ENCODE measurements at places on chromosomes 2 and 18.

DNA sequence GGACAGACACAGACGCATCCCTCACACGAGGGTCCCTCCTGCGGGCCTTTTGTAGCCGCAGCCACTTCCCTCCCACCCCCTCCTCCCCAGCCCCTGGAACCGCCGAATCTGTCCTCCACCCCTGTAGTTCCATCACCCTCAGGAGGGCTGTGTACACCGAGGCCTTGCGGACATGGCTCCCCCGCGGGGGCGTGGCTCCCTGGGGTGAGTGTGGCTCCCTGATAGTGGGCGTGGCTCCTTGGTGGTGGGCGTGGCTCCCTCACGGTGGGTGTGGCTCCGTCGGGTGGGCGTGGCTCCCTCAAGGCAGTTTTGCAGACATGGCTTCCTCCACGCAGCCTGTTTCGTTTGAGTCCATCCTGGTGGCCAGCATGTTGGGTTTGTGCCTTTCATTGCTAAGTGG, 420.7 kb upstream of the SALL3 start:
- no peak for DNase-seq

- peak; percentile 73 for DNase-seq
Observed at GRCh38 chr2:71631411-71631931, 178.1 kb downstream of the DYSF start.

- DNase-seq = no peak
Observed at GRCh38 chr2:97834610-97835009, 121.2 kb downstream of the ZAP70 start.

- peak; percentile 43 for DNase-seq
Observed at GRCh38 chr2:203418271-203418670, 90.1 kb downstream of the ABI2 start.

DNA sequence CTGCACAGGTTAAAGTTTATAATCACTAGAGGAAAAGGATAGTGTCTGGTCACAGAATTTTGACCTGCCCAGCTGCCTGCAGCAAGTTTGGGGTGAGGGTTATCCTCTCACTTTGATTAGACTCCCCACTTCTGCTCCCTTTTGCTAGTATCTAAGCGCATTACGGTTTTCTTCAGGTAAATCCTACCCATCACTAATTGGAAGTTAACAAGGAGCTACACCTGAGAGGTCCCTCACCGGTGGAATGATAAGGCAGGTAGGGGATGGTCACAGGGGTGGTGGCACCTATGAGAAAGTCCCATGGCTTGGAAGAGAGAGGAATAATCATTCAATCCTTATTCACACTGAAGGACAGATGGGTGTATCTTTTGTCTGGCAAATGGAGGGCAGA, 7.6 kb downstream of the BCL2 start:
- no peak for DNase-seq

DNA sequence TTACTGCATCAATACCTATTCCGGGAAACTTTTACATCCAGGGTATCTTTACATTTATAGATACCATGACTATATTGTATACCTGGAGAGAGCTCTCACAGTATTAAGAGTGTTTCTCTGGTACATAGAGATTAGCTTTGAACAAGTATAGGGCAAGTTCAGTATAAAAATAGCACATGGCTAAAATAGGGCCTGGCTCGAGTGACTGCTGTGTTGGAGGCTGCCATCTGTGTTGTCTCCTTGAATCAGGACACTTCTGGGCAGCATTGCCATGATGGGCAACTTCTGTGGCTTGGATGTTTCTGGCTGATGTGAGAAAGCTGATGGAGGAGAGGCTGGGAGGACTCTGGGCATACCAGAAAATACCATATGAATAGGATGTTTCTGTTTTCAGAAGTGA, 18.7 kb downstream of the ARHGAP28 start:
- DNase-seq = no peak

DNA sequence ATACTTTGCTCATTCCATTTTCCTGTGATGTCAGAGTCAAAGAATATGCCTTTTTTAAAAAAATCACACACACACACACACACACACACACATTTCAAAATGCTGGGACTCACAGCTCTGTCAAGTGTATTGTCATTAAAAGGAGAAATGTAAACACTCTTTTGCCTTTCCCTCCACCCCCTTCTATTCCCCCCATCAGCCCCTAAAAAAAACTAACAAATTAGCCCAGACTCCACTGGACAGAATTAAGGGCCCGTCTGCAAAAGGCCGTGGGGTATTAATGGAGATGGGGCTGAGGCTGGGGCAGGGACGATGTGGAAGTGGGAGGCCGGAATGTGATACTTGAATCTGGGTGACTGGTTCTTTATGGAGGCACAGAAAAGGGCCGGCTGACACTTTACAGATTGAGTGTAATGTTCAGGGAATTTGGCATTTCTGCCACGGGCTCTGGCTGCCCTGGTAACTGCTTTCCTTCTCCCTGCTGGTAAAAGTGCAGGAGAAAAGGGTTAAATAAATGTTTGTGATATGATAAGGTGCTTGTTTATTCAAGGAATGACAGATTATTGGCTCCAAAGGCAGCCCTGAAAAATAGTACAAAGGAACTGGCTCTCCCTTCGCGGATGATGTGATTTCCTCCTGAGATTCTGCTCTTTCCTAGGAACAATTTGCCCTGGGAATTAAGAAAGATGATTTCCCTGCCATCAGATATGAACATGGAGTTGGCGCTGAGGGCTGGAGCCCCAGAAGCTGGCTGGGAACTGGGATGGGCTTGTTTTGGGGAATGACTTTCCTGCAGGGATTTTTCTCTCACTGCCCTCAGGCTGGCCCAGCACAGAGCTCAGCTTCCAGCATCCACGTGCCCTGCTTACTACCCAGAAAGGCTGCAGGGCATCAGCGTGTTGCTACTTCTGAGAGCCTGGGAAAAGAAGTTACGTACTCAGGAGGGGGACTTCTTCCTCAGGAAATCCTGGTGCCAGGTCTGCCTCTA, 52.8 kb upstream of the CTAGE1 start:
- no peak for DNase-seq

GRCh38 chr18:11993264-11993916, 12.1 kb downstream of the IMPA2 start:
- DNase-seq = no peak

DNA sequence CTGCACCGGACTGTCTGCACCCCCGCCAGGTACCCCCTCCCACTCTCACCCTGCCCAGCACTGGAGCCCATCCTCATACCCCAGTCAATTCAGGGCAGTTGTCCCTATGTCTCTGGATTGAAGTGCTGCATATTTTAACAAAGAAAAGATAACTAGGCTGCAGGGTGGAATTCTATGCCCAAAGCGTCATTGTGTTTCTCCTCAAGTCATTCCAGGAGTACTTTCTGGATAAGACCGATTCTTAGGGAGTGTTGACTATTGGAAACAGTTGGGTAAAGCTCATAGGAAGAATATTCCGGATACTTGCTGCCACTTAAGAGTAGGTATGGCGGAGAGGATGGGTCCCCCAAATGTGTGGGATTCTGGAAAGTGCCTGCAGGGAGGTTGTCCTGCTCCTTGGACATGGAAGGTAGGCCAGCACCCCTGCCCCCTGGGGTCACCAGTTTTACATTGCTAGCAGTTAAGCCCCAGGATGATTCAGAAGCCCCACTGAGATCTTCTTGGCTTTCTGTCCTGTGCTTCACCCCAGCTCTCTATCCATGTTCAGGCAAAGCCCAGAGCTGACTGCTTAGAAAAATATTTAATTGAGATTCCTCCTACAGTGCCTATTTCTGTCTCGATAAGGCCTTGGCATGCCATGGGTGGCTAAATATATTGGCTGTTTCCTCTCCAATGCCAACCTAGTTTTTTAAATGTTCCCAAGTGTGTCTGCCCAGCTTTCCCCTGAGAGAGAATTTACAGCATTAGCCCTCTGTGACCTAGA, 48.2 kb downstream of the RPL37A start:
- DNase-seq = no peak

DNA sequence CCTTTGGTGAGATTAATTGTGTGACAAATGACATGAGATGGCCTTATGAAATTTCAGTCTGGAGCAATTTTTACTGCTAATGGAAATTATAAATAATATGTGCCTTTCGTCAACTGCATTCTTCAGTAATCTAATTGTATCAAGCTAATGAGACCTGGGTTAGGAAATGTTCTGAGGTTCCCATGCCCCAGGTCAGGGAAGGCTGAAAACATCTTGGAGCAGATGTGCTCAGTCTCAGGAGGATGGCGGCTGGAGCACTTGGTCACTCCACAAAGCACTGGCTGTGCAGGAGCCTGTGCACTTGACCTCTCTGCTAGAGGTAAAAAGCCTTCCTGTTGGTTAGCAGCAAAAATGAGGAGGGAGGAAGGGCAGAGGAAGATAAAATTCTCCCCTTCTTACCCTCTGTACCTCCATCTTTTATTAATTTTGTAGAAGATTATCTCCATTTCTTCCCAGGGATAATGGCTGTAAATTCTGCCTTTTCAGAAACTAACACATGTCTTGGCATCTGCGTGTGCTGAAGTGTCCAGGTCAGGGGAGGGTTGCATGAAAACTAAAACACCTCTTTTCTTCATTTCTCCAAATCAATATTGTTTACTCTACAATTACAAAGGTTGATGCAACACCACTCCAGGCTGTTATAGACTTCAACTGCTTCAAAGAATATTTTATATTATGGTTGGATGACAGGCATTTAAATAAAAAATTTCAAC, 1606.4 kb upstream of the ACVR2A start:
- no peak for DNase-seq

- no peak for DNase-seq
Observed at GRCh38 chr2:195477248-195477995, 179.6 kb upstream of the SLC39A10 start.

DNA sequence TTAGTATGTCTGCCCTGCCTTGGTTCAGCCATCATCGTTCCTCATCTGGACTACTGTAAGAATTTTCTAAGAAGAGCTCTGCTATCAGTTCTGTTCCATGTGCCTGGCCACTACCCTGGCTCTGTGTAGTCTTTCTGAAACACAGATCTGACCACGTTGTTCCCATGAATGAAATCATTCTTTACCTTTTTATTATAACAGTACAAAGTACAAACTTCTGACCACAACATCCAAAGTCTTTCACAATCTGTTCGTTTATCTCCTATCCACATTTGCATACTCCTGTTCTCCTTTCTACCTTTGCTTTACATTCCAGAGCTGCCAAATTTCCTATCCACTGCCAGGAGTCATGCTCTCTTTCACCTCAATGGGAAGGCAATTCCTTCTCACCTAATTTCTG, 284.6 kb upstream of the LRP1B start:
- DNase-seq = no peak

- no peak for DNase-seq
Observed at GRCh38 chr2:56130463-56131070, 53.2 kb upstream of the CCDC85A start.

GRCh38 chr2:200188876-200189275, 117.6 kb upstream of the SPATS2L start:
- DNase-seq = no peak

DNA sequence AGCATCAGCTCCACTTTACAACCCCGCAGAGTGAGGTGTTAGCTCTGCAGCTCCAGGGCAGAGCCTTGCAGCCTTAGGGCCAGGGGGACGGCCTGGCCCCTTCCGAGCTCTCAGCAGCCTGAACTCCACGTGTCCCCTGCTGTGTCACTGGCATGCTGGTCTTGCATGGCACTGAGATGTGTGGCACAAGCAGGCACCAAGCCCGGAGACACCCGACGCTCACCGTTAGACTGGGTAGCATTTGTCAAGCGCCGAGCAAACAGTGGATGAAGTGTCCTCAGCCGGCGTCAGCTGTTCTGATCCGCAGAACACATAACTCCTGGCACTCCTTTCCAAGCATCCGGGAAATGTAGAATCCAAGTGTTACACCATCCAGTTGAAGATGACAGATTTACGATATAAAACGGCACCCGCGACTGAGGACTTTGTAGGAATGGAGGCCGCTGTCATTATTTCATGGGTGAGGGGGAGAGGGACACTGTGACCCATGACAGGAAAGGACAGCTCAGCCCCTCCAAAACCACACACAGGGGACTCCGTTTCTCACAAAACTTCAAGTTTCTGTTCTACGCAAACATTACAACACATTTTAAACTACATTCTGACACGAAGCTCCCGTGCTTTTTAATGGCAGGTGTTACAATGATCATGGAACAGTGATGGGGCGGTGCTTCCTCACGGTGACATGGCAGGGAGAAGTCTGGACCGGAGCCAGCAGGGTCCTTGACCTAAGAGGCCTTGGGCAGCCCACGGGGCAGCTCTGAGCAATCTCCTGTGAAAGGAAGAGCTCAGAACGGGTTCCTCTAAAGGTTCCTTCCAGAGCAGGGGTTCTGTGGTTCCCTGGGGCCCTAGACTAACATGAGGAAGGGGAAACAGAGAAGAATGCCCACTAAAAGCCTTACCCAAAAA, 89.4 kb downstream of the HDAC4 start:
- no peak for DNase-seq

DNA sequence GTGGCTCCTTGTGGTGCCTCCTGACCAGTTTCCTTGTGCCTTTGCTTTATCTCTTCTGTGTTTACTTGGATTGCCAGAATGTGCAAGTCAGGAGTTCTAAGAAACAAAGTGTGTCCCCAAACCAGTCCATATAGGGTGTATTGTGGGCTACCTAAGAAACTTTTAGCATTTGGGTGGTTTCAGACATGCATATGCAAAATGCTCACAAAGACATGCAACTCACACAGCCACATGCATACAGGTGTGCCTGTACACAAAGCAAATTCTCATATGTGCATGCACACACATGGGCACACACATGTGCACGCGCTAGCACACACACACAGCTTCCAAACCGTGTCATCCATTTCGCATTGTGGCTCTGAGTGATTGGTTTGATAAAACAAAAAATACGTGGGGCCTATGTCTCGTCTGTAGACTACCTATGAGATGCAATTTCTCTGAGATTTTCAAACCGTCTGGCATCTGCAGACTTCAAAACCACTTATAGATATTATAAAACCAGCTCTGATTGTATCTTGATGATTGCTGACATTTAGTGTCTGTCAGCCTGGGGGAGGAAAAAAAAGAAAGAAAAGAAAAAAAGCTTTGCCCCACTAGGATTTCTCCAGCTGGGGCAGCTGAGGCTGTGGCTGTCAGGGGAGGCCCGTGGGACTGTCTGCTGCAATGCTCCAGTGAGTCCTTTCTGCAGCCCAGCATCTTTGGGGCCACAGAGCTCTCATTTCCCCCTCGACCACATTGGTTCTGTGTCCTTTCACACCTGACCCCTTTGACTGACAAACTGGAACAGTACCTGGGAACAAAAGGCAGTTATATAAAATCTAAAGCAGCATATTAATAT, 556.1 kb downstream of the CMPK2 start:
- DNase-seq = no peak

GRCh38 chr2:234363647-234364294, 133.1 kb downstream of the ARL4C start:
- no peak for DNase-seq

DNA sequence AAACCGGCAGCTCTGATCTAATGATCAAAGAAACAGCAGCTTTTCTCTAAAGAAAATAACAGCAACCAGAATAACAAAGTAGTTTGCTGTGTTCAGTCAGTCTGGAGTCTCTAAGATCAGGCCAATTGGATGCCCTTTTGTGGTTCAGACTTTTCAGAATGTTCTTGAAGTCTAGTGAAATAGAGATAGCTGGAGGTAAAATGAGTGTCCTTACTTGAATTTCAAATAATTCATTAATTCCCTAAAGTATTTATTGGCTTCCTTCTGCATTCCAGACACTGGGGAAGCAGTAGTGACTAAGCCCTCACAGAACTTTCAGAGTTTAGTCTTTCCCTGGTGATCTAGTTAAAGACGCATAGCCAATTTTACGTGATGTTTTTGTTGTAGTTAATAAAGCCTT, 58.7 kb downstream of the C18orf54 start:
- DNase-seq = no peak

GRCh38 chr2:158629116-158629515, 166.0 kb upstream of the DAPL1 start:
- no peak for DNase-seq

GRCh38 chr2:56681659-56682396, 498.0 kb downstream of the CCDC85A start:
- DNase-seq = no peak

Data from left hindlimb (tissue), 1 donor.